ENCODE measurements at places on chromosomes 5 and 9.

DNA sequence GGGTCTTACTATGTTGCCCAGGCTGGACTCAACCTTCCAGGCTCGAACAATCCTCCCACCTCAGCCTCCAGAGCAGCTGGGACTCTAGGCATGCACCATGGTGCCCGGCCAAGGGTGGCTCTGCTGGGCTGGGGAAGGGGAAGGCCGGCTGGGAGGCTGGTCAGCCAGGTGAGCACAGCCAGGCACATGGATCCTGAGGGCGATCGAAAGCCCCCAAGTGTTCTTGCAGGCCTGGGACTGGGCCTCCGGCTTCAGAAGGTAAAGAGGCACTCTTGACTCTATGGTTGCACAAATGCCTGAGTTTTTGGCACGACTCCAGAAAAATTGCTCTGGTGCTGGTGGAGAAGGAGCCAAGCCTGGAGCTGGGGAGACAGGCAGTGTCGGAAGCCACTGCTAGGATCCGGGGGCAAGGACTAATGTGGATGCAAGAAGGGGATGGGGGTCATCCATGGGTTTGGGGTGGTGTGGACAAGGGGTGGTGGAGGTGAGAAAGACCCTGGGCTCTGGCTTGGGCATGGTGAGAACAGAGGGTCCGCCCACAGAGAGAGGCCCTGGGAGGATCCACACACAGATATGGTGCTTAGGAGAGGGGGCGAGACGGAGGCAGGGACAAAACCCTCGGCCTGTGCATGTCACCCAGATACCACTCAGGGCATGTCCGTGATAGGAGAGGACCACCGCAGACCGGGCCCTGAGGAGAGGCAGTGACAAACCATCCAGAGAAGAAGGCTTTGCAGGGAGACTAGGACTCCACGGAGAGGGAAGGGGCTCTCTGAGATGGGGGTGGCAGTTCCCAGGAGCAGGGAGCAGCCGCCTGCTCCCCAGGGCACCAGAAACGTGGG is 51.1 kb upstream of the COL5A1 start:
- DNase-seq = no peak

GRCh38 chr5:172006321-172007174 is at the start of gene FBXW11:
TSS of gene FBXW11 (minus strand) at chr5:172006638. CDS start at chr5:172006502, 136 bp downstream.
- peak; percentile 90 for DNase-seq

DNA sequence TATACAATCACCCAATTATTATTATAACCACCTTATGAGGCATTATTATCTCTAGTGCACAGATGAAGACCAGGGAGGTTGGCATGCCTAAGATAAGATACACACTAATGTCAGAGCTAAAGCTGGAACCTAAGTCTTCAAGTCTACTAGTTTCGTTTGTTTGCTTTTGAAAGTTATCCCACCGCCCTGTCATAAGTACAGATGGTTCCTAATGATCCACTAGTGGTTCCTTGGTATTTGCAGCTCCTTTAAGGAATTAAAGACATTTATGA is 14.1 kb downstream of the NDUFA8 start:
- no peak for DNase-seq

DNA sequence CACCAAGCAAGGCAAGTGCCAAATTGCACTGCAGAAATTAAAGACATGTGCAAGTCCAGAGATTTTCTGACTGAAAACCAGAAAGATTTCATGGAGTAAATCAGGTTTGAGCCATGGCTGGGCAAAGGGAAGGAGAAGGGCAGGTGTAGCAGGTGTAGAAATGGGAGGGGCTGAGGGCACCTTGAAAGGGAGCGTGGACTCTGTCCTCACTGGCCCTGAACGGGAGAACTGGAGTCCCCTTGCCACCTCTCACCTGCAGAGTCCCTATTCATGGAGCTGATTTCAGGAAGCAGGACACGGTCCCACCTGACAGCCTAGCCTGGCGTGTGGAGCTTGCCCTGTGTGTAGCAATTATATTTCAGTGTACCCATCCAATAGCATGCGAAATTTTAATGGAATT is 46.3 kb downstream of the UBE2QL1 start:
- DNase-seq = no peak

DNA sequence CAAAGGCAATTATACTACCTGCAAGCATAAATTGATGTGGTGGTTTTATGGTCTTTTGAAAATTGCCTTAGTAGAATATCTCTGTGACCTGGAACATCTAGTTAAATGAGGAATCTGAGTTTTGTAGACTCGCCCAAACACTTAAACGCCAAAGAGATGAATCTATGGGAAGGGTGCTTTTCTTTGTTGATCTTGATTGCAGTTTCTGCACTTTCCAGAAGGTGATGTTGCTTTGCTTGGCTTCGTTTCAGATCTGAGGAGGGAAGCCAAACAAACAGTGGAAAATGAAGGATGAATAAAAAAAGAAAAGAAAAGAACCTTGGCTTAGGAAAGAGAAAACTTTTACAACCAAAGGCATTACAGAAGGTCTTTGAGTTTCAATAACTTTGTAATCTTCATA is 1021.2 kb downstream of the NR2F1-AS1 start:
- peak; percentile 46 for DNase-seq

GRCh38 chr5:107430071-107430625 is 240.6 kb downstream of the EFNA5 start:
- DNase-seq = peak; percentile 18
